ENCODE measurements at places on chromosomes 12 and 14.
A peak's percentile ranks its signal among the peaks of the same experiment; 100 is the strongest.

DNA sequence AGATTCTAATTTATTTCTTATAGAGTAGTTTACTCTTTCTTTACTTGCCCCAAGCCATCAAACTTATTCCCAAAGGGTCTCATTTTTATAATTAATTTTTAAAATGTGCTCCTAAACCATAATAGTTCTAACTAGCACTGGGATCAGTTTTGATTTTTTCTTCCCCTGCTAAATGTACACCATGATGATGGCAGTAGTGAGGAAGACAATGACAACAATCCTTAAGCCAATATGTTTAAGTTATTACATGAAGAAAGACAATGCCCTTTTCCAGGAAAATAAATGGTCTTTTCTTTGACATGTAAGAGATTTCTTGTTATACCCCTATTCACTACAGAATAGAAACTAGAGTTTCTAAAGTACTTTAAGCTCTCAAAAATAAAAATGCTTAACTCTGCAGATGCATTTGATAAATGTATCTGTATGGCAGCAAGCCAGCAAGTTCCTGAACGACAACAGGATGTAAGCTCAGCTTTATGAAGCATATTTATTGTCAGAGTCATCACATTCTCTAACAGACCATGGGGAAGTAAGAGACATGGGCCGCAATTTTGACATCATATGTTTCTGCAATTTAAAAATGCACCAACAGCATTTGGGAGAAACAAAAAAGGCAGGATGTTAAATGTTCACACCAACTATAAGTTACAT is 36.0 kb upstream of the SNX6 start:
- no peak for DNase-seq

DNA sequence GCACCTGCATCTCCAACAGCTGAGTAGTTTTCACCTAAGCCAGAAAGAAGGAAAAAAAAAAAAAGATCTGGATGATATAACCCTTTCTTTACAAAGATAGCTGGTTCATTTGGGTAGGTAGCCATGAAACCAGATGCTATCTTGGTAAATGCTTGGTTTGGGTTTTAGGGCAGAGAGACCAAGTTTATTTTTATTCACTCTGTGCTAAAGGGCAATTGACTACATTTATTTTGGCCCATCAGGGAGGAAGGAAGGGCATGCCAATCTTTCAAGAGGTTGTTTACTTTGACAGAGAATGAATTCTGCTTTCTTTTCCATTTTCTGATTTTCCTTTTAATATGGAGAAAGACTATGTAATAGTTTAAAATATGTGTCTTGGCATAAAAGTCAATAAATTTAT is 91.0 kb downstream of the NTN4 start:
- no peak for DNase-seq

- no peak for DNase-seq
Observed at GRCh38 chr14:88470542-88471440, 84.0 kb downstream of the PTPN21 start.

GRCh38 chr14:79328863-79329262 is 882.4 kb downstream of the DIO2 start:
- DNase-seq = no peak

- no peak for DNase-seq
Observed at GRCh38 chr12:2317772-2318171, 265.0 kb downstream of the CACNA1C start.

GRCh38 chr12:66152732-66153131 is 17.1 kb downstream of the TMBIM4 start:
- no peak for DNase-seq

GRCh38 chr14:38311655-38312054 is 55.8 kb upstream of the CLEC14A start:
- no peak for DNase-seq

DNA sequence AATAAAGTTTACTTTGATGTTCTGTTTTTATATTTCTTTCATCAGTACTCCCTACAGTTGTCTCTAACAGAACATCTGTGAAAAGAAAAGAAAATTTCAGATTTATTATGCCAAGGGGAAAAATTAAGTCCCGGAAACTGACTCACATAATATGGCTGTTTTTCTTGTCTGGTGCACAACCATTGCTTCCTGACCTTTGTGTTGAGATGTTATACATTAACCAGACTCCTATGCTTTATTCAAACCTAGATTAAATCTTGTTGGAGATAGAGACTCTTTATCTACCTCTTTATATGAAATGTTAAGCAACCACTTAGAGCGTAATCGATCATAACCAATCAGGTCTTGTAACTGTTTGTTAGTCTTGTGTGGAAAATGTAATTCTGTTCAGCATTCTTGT is 37.6 kb upstream of the BICD1 start:
- no peak for DNase-seq

DNA sequence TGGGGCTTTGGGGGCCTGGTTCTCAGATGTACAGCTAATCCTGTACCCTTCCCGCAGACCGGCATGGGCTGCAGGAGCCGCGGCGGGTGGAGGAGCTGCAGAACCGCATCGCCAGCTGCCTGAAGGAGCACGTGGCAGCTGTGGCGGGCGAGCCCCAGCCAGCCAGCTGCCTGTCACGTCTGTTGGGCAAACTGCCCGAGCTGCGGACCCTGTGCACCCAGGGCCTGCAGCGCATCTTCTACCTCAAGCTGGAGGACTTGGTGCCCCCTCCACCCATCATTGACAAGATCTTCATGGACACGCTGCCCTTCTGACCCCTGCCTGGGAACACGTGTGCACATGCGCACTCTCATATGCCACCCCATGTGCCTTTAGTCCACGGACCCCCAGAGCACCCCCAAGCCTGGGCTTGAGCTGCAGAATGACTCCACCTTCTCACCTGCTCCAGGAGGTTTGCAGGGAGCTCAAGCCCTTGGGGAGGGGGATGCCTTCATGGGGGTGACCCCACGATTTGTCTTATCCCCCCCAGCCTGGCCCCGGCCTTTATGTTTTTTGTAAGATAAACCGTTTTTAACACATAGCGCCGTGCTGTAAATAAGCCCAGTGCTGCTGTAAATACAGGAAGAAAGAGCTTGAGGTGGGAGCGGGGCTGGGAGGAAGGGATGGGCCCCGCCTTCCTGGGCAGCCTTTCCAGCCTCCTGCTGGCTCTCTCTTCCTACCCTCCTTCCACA is 7.6 kb downstream of the NR4A1 start:
- DNase-seq = peak; percentile 64

DNA sequence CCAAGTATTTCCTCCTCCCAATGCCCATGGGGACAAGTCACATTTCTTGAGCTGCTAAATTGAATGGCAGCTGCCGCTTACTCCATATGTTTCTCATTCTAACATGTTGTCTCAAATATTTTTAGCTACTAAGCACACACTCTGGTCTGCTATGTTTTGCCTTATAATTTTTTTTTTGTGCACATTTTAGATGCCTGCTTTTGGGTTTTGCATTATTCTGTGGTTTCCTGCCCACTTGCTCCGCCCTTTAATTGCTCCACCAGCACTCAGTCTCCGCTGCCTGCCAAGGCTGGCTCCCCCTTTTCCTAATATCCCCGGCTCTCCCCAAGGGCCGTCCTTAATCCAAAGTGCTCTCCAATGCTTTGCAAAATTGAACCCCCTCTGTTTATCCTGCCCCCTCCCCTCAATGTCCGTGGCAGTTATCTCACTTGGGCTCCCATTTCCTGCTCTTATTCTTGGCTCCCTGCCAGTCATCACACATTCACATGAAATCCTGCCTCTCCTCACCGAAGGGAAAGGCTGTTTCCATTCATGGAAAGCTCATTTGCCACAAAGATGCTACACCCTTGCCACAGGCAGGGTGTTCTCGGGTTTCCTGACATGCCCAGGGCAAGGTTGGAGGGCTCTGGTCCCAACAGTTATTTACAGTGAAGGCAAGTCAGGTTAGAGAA is 79.4 kb downstream of the C12orf75 start:
- DNase-seq = peak; percentile 89

GRCh38 chr12:7282844-7283243 is 21.0 kb upstream of the ACSM4 start:
- no peak for DNase-seq

- DNase-seq = no peak
Observed at GRCh38 chr12:10717410-10717809, 5.7 kb downstream of the YBX3 start.

DNA sequence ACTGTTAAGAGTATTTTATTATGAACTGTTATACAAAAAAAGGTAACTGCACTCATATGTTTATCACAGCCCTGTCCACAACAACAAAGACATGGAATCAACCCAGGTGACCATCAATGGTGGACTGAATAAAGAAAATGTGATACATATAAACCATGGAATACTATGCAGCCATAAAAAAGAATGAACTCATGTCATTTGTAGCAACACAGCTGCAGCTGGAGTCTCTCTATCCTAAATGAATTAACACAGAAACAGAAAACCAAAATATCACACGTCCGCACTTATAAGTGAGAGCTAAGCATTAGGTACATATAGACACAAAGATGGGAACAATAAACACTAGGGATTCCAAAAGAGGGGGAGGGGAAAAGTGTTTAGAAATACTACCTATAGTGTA is 95.8 kb downstream of the BCAT1 start:
- DNase-seq = no peak

- no peak for DNase-seq
Observed at GRCh38 chr14:34983148-34983760, 462 bp downstream of the SRP54 start.

GRCh38 chr12:119206348-119207062 is 27.8 kb downstream of the HSPB8 start:
- DNase-seq = no peak

DNA sequence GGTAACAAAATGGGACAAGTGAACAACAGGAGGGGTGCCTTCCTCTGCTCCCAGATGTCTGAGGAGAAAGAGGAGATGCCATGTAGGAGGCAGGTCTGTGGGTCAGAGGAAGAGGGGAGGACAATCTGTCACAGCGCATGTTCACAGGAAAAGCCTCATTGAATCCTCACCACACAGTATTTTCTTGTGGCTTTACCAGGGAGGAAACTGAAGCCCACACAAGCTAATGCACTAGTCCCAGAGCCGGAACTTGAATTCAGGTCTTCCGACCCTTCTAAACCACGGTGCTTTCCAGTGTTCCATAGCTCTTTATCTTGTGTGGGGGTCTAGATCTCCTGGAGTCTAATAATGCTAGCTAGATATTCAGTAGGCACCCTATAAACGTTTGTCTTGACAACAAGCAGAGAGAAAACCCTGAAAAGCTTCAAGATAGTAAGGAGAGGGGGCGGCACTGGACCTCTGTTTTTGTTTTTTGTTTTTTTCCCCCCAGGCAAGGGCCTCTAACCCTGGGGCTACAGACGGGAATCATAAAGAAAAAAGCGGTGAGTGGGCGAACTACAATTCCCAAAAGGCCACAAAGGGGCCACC is 371 bp upstream of the SHMT2 start:
- DNase-seq = no peak

GRCh38 chr14:33493266-33493665 is 457.6 kb downstream of the EGLN3 start:
- no peak for DNase-seq

- no peak for DNase-seq
Observed at GRCh38 chr12:25617991-25618390, 64.9 kb upstream of the LMNTD1 start.

DNA sequence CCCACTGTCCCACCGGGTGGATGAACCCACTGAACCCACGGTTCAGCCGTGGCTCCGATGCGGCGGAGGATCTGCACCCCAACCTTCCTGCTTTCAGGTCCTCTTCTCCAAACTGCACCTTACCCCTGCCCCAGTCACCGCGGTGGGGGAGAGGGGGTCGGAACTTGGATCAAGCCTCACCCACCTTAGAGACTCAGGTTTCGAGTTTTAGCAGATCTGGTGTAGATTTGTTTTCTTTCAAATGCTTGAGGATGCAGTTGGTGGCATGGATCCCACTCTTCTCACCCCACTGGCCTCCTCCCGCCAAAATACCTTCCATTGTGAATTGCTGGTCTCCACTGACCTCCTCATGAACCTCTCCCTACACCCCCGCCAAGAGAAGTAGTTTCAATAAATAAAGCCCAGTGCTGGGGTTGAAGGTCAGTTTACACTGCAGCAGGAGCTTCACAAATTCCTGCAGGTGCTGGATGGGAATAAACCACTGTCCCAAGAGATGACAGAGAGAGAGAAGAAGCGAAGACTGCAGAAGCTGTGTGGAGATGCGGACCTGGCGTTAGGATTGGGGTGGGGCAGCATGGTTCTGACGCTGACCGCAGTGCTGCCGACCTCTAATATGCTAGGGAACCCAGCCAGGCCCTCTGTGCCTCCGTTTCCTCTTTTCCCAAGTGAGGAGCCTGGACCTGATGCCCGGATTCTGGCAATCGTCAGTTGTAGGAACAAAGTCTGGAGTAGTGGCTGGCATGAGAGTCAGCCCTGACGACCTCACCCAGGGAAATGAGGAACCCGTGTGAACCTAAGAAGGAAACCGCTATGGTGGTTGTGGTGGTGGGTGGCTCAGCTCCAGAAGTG is 7.4 kb downstream of the TTC6 start:
- DNase-seq = no peak

GRCh38 chr12:32896432-32897280 is at the start of gene PKP2:
PKP2 (minus strand) TSS chr12:32896777; CDS start chr12:32896731, 46 bp downstream.
- peak; percentile 67 for DNase-seq

GRCh38 chr12:13229504-13229903 is 33.0 kb downstream of the EMP1 start:
- no peak for DNase-seq

DNA sequence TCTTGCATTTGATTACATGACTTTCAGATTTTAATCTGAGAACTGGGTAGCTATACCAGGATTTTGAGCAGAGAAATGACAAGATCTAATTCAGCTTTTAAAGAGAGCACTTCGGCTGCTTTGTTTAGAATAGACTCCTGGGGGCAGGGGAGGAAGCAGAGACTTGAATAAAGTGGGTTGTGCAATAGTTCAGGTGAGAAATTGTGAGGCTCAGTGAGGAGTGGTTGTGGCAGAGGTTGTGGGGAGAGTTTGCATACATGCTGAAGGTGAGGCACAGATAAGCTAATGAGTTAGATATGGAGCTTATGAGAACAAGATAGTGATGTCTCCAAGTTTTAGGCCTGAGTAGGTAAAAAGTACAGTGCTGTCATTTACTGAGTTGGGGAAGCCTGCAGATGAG is 281.4 kb downstream of the FLRT2 start:
- DNase-seq = no peak

DNA sequence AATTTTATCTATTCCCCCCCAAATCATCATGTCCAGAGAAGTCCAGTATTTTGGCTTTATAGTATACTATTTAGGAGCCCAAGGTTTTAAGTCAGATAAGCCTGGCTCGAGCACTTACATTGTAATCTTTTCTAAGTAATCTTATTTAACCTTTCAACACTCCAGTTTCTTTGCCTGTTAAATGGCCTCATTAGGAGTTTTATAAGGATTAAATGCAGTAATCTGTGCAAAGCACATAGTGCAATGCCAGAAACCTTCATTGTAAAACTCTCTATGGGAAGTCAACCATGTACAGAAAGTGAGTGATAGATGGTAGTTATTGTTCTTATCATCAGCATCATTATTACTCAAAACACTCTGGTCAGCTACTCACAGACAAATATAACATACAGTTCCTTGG is 1330.4 kb downstream of the SLC16A7 start:
- DNase-seq = no peak

DNA sequence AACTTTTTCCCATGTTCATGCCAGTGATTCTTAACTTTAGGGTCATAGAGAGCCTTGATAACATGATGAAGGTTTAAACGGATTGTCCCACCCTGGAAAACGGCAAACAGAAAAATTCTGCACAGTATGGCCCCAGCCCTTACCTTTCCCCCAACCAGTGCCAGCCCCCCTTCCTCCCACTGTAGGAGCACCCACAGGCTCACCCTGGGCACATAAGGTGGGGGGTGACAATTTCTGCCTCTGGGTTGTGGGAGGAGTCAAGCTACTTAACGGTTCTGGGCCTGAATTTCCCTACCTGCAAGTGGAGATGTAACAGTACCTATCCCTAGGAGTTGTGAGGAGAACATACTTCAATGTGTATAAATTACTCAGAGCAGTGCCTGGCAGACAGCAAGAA is 18.0 kb downstream of the XRCC3 start:
- DNase-seq = no peak

- no peak for DNase-seq
Observed at GRCh38 chr12:75479963-75480461, 543 bp upstream of the GLIPR1 start.

Measured in left hindlimb (tissue), 1 donor.